ENCODE measurements at places on chromosomes 16 and 17. TPM values are rescaled to one million over a fixed set of nuclear protein-coding genes. Genes with fewer than 3 reads are reported as not detected.

The PNMT gene
- total RNA-seq, result 7.5 TPM

The CMTM1 gene
- total RNA-seq, result not detected

The KRTAP17-1 gene
- total RNA-seq, result not detected

The PABPN1L gene
- 0.54 TPM for total RNA-seq

The MYH2 gene
- 2.8 TPM for total RNA-seq

The P2RX5 gene
- not detected for total RNA-seq

The KRT36 gene
- total RNA-seq, result not detected

The KIF19 gene
- total RNA-seq, result 0.81 TPM

GRCh38 chr16:75293772-75294171, 42.3 kb upstream of the BCAR1 start:
- ATAC-seq, result no peak

DNA sequence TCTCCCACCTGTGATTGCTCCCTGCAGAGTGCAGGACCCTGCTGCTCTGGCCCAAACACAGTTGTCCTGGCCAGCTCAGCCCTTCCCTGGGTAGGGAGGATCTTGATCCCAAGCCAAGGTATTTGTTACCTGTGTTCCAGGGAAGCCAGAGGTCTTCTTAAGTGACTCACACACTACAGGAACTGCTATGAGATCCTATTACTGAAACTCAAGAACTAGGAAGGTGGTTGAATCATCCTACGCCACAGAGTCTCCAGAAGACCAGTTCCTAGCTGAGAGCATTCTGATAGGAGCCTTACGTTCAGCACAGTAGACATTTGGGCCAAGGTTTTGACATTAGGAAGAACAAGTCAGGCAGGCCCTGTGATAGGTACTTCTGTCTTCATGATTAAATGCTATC, 12.0 kb downstream of the CHST6 start:
- ATAC-seq, result no peak

GRCh38 chr17:6070430-6070912, 292 bp downstream of the WSCD1 start:
- no peak for ATAC-seq

GRCh38 chr16:65119901-65120401, 1.9 kb downstream of the CDH11 start:
- ATAC-seq, result no peak

GRCh38 chr17:72938482-72938881, 154.0 kb downstream of the SLC39A11 start:
- ATAC-seq, result no peak

DNA sequence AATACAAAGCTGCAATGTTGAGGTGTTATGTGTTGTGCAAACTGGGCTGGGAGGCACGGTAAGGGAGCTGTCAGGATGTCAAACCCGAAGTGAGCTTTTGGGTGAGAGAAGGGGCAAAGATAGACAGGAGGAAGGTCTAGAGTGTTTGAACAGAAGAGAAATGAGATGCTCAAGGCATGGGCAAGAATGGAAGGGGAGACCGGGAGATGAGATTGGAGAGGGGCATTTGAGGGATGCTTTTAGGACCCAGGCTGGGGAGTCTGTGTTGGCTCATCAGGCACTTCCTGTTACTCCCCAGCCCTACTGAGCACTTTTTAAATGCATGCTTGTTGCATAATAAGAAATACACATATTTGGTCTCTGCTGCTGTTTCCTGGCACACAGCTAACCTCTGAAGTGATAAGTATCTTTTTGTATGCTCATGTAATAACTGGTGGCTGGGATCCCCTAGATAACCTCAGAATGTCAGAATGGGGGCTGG, 13.7 kb downstream of the UNC45B start:
- no peak for ATAC-seq

- ATAC-seq, result no peak
Measured at GRCh38 chr17:51745993-51746392, 412.5 kb downstream of the CA10 start.

DNA sequence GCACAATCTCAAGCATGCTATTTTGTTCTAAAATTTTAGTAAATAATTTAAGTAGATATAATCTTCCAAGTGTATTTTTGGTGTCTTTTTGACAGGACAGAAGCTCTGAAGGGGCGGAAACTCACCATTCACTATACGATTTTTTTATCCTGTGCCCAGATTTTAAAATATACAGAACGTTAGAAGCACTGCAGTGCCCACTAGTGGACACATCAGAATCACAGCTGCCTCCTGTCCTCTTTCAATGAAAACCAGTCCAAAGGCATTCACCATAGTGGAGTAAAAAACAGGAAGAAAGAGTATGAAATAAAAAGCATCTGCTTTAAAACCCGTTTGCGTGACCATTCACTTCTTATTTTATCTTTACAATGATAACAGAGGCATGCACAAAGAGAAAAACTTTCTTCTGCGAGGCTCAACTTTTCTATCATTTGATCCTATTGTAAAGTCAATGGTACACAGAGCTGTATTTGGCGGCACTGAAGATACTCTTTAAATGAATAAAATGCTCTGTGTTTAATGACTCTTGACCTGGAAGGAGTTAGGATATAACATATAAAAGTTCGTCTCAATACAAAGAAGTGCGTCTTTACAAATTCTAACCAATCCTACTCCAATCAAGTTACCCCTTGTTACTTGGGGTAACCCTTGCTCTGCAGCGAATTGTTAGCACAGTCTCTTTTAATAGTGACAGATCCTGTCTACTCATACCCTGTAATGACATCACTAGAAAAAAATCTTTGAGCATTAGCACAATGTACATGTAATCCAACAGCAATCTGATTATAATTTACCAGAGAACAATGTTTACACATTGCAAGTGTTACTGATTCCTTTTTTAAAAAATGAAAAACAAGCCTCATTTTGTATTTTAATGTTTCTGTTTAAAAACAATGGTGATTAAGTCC, 339.8 kb upstream of the PSMD7 start:
- ATAC-seq, result no peak

DNA sequence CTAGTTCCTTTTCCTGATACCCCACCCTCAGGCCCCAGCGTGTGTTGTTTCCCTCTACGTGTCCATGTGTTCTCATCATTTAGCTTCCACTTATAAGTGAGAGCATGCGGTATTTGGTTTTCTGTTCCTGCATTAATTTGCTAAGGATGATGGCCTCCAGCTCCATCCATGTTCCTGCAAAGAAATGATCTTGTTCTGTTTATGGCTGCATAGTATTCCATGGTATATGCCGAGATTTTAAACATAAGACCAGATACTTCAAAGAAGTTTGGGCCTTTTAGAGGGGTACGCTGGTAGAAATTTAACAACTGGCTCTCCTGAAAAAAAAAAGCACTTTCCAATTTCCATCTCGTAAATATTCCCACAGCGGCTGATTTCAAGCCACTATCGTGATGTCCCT, 59.8 kb downstream of the IRF8 start:
- no peak for ATAC-seq

DNA sequence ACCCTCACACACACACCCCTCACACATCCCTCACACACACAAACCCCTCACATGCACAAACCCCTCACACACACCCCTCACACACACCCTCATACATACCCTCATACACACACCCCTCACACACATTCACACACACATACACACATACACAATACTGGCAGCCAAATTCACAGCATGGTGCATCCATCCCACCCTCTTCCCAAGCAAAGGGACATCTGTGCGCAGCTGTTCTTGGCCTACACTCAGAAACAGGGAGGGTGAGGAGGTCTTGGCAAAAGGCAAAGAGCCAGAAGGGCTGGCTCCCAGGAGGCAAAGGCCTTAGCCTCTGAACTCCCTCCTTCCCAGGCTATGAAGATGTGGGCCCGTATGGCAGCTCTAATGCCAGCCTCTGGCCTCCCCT, 23.4 kb downstream of the C17orf67 start:
- ATAC-seq, result no peak

- ATAC-seq, result no peak
Measured at GRCh38 chr17:76077584-76078110, 1.3 kb upstream of the ZACN start.

DNA sequence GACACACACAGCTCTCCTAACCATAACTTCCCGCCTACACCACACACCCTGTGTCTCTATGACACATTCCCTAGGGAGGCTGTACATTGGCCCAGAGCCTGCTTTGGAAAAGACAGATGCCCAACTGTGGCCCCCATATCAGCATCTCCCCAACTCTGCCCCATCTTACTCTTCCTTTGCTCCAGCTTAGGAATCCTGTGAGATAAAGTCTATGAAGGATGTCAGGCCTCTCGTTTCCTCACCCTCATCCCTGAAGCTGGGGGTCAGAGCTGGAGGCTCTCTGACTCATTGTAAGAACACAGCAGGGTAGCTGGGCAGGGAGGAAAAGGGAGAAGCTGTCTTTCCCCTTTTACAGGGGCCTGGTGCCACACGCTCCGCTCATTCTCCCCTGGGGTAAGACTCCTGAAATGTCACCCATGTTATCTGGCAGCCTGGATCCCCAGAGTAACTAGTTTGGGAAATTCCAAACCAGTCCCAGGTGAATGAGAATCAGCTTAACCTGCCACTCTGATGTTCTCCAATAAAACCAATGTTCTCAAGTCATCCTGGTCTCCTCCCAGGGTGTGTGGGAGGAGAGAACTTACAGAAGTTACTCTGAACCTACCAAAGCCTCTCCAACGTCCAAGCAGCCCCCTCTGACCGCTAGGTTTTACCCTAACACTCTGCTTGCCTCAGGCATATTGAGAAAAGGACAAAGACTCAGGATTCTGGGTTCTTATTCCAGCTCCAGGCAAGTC, 2.8 kb downstream of the RAPGEFL1 start:
- ATAC-seq, result no peak

DNA sequence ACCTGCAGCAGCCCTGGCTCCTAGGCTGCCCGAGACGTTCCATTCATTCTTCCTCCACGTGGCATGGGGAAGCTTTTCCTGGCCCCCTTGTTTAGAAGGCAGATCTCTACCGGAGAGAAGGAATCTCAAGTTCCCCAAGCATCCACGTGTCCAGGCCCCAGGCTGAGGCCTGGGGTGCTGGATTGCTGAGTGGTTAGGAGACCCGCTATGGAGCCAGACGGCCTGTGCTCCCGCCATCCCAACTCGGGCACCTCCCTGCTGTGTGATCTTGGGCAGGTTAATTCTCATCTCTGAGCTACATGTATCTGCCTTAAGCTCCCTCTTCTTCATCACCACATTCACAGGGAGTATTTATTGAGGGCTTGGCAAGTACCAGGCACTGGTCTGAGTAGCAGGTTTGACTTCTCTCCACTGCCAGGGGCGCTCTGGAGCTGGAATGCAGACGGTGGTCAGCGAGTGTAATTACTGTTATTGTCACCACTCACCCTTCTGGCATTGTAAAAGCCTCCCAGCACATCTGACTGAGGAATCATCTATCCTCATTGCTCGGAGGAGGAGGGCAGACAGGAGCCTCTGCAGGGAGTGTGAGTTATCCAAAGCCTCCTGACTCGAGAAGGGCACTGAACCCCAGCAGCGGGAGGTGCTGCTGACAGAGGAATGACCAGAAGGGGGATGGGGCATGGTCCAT, 1.1 kb upstream of the ADGRG1 start:
- ATAC-seq, result no peak

- ATAC-seq, result no peak
Measured at GRCh38 chr17:56943505-56944125, 17.2 kb downstream of the COIL start.

DNA sequence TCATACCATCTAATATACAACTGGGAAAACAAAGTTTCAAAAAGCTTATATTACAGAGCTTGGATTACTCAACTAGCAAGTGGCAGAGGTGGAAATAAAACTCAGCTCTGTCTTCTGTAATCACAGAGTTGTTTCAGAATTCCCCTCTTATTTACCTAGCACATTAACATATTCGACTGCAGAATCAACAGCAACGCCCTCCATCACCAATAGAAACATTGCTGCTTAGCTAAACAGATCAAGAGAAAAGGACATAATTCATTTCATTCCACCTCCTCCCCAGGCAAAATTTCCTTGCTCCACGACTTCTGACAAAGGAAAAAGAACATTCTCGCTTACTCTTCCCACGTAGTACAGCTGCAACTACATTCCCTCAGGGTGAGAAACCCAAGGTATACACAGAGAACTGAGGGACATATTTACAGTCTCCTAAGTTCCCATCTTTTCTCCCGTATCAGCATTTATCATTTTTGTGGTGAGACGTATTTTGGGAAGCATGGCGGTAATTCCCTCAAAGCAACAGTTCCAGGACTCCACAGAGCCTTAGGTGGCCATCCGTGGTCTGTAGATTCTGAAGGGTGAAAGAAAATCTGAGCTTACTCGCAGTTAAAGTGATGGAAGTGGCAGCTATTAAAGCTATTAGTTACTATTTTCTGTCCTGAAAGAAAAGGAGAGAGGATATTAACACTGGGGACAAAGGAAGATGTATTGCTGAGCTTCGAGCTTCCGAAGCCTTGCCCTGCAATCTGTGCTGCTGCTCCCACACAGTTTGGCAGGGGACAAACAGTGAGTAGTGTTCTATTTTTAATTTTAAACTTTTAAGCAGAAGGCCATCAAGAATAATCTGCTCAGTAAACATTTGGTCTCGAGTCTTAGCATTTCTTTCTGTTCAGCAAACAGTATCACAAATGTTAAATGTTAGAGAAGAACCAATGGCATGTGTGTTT, 1296.2 kb downstream of the CDH8 start:
- ATAC-seq, result no peak

DNA sequence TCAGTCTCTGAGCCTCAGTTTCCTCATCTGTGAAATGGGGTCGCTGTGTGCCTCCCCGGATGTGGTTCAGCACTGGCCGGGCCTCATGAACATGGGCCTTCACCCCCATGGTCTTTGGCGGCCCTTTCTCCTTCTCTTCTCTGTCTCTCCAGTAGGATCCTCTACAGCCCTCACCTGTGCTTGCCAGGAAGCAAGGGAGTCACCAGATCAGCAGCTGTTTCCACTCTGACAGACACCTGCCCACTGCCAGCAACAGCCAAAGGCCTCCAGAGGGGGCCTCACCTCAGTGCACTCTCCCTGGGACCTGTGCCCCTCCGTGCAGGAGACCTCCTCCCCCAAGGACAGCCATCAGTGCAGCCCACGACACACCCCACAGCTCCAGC, 89.4 kb downstream of the C16orf78 start:
- no peak for ATAC-seq

- no peak for ATAC-seq
Measured at GRCh38 chr17:74552037-74552436, 6.1 kb upstream of the CD300C start.

DNA sequence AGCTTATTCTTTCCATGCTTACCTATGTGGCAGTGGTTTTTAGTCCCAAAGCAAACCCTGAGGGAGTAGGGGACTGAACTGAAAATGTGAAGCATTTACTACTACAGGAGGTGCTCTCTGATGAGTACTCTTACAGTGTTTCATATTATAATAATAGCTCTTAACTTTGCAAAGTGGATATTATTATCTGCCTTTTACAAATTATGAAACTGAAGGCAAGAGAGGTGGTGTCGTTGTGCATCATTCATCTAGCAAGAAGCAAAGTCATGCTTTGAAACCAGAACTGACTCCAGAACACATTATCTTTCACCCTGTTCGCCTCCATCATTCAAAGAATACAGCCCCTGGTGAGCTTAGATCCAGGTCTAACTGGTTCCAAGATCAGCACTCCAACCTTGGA, 8.2 kb upstream of the KCNH6 start:
- ATAC-seq, result no peak
